ENCODE measurements at places on chromosomes 12 and 14.

GRCh38 chr14:79502136-79502750 is 709.1 kb downstream of the DIO2 start:
- no peak for DNase-seq

DNA sequence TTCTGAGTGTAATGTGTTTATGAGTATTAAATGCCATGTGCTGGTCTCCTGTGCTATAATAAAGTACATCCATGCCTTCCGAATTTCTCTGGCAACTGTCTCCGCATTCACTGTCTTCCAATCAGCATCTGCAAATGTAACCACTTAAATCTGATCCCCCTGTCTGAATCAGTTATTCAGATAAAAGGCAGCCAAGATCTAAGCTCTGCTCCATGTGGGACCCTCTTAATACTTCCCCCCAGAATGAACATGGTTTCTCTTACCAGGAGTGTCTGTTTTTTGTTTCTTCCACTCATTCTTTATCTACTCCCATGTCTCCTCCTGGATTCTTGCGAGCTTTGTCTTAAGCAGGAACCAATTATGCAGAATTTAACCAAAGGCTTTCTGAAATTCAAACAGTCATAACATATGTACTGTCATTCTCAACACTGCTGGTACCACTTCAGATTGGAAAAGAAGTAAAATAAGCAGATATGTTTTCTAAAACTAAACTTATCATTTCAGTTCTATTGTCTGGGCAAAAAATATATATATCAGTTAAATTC is 996.7 kb upstream of the FLRT2 start:
- no peak for DNase-seq

DNA sequence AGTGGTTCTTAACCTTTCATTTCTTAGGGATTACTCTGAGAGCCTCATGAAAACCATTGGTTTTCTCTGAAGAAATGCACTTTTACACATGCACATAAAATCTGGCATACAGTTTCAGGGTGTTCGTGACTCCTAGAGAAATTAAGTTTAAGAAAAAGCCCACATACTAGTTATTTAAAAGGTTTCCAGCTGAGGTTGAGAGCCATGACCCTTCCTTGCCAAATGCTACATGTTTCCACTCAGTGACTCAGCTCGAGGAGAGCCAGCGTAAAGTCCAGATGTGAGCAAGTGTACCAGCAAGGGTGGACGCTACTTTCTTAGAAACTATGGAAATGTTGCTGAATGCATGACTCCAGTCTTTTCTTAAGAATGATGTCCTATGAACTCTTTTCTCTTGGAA is 42.7 kb upstream of the FLRT2 start:
- DNase-seq, result no peak

- no peak for DNase-seq
Observed at GRCh38 chr12:6640497-6640896, 4.7 kb upstream of the LPAR5 start.

DNA sequence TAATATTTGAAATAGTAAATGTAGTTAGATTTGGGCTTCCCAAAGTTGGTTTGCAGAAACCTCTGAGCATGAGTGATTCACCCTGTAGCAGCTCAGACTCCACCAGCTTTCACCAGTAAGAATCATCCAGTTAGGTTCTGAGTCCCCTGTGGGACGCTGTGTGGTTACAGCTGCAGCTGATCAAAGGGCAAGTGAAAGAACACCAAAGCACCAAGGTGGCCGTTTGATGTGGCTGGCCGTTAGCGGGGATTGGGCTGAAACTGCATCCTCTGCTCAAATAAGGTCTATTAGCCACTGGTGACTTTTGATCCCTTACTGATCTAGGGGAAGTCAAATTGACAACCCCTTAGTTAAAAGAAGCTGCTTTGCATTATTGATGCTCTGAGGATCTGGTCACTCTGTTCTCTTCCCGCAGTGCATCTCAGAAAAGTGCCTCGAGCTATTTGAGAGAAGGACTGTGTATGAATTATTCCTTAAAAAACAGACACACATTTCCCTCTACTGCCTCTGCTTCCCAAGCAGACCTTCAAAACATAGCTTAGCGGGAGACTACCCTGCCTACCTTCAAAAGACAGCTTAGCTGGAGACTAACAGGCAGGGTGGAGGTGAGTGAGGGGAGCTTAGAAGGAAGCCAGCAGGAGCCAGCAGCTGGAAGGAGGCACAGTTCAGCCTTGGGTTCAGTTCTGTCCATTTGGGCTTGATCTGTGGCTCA is 3.7 kb downstream of the ABHD12B start:
- DNase-seq, result peak; percentile 82

- DNase-seq, result peak; percentile 15
Observed at GRCh38 chr14:78758333-78758732, 588.2 kb downstream of the NRXN3 start.

DNA sequence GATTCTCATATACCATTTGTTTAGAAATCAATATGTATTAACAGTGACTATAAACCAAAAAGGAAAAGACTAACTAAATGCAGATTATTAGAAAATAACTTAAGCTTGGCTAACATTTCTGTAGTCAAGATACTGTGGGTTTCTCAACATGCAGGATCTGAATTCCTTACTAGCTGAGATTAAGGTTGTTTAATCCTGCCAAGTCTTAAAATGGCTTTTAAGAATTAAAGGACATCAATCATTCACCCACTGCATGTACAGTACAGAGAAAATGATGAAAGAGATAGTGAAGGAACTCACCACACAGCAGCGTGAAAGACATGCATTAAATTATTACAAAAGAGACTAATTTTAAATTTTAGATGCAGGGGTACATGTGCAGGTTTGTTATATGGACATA is 3.8 kb downstream of the ACSS3 start:
- no peak for DNase-seq

GRCh38 chr12:74488134-74488533 is 49.5 kb upstream of the ATXN7L3B start:
- no peak for DNase-seq

All from activated CD4-positive, alpha-beta T cell treated with anti-CD3 and anti-CD28 coated beads, Interleukin-2, Interleukin-6, amounts not matched to agents 100 ng/mL and 50 ng/mL, durations not matched to agents 16 hours and 8 hours (primary cell).